CD4-positive, alpha-beta memory T cell (primary cell): ENCODE measurements at places on chromosomes 12 and 14. TPM values are rescaled to one million over a fixed set of nuclear protein-coding genes. Genes with fewer than 3 reads are reported as not detected.

Gene DLGAP5
- total RNA-seq: not detected

DNA sequence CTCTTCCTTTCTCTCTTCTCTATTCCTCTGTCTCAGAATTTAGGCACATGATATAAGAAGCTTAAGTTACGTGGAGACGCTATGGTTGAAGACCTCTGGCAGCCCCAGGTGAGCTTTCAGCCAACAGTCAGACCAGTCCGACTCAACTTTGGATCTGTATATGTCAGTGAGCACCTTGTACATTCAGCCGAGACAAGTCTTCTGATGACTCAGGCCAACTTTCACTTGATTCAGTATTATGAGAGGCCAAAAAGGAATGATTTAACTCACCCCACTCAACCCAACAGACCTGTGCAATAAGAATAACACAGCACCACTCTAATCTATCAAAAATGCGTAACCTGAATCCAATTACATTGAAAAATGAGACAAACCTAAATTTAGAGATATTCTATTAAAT lies 47.5 kb upstream of the FOXG1 start:
- H3K36me3 ChIP-seq: no peaks in the 10 kb centered on the region
- DNase-seq: no peak
- no peak overlapping the region for H3K27ac ChIP-seq
- H3K4me1 ChIP-seq: no peaks in the 10 kb centered on the region

DNA sequence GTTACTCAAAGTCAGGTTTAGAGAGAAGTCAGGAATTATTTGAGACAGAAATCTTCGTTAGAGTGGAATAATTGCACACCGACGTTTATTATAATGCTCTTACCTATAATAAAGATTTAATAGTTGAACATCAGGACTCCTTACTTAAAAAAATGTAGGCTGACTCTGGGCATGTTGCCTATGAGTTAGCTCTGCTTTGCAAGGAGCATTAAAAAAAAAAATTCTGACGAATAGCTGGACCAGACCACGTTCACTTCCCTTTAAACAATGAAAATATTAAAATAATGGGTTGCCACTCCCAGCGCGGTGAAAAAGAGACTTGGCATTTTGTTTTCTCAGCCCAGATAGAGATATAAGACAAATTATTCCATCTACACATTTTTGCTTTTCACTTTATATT lies 574 bp upstream of the FANCM start:
- no peaks in the 10 kb centered on the region for H3K36me3 ChIP-seq
- H3K27ac ChIP-seq: peak overlapping the region; percentile 91
- no peaks in the 10 kb centered on the region for H3K27me3 ChIP-seq
- H3K4me3 ChIP-seq: peak overlapping the region; percentile 42
- DNase-seq: no peak

GRCh38 chr14:52878469-52878868 lies 72.4 kb downstream of the FERMT2 start:
- H3K4me1 ChIP-seq: no peaks in the 10 kb centered on the region
- no peaks in the 10 kb centered on the region for H3K27me3 ChIP-seq
- no peak overlapping the region for H3K27ac ChIP-seq
- no peaks in the 10 kb centered on the region for H3K36me3 ChIP-seq
- DNase-seq: no peak

DNA sequence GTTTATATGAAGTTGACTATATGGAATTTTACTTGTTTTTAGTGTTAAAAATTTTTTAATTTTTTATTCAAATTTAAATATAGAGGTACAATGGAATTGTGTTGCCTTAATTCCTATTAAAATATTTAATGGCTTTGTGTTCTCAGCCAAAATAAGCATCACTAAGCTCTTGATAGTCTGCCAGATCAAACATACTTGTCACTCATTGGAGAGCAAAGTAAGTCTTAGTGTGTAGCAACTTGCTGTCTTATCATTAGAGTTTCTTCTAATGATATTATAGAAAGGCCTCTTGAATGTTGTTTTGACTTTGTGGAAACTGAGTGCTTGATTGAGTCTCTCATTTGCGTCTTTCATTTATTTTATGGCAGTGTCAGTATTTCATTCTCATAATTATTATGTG lies 10.7 kb downstream of the SFSWAP start:
- H3K4me1 ChIP-seq: no peaks in the 10 kb centered on the region
- no peaks in the 10 kb centered on the region for H3K27me3 ChIP-seq

GRCh38 chr12:31528095-31528494 lies 62.8 kb downstream of the DENND5B start:
- no peak overlapping the region for H3K27ac ChIP-seq
- no peak overlapping the region for H3K4me3 ChIP-seq
- H3K36me3 ChIP-seq: no peaks in the 10 kb centered on the region
- DNase-seq: no peak

DNA sequence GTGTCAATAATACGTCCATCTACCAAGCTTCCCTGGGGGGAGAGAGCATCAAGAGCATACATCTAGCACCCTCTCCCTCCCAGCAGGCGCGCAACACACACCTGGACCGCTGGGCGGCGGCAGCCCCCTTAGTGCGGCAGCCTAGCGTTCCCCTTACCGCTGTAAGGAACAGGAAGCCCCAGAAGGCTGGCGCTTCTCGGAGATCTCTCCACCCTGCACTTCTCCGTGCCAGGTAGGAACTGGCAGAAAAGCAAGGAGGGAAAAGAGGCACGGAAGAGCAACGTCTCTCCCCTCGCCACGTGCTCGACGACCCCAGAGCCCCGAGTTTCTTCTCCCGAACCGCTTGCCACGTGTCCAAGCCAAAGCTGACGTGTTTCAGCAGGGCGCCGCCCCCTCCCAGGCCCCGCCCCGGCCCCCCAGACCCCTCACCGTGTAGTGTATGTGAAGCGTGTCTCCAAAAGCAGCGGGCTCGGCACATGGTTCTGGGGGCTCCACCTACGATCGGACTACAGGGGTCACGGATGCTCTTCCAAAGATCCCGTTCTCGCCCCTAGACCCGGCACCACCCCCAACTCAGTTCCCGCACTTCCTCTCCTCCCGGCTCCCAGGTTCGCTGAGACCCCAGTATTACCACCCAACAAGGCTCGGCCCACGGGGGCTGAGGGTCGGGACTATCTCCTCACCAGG lies 532 bp downstream of the FKBP11 start:
- H3K36me3 ChIP-seq: peaks cover 9% of the 10 kb centered on the region
- peak overlapping the region; percentile 95 for H3K27ac ChIP-seq
- H3K4me1 ChIP-seq: peaks cover 34% of the 10 kb centered on the region
- peak overlapping the region; percentile 97 for H3K4me3 ChIP-seq

- no peaks in the 10 kb centered on the region for H3K36me3 ChIP-seq
- no peaks in the 10 kb centered on the region for H3K27me3 ChIP-seq
- no peak for DNase-seq
- peaks cover 21% of the 10 kb centered on the region for H3K4me1 ChIP-seq
Observed at GRCh38 chr14:68146818-68147217, 327.2 kb downstream of the RAD51B start.

DNA sequence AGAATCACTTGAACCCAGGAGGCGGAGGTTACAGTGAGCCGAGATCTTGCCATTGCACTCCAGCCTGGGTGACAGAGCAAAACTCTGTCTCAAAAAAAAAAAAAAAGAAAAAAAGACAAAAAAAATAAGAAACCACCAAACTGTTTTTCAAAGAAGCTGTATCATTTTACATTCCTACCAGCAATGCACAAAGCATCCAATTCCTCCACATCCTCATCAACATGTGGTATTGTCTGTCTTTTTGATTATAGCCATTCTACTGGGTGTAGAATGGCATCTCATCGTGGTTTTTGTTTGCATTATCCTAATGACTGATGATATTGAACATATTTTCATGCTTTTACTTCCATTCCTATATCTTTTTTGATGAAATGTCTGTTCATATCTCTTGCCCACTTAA lies 36.2 kb upstream of the GNG2 start:
- H3K4me1 ChIP-seq: peaks cover 19% of the 10 kb centered on the region
- H3K4me3 ChIP-seq: no peak overlapping the region
- DNase-seq: no peak
- H3K27ac ChIP-seq: no peak overlapping the region

DNA sequence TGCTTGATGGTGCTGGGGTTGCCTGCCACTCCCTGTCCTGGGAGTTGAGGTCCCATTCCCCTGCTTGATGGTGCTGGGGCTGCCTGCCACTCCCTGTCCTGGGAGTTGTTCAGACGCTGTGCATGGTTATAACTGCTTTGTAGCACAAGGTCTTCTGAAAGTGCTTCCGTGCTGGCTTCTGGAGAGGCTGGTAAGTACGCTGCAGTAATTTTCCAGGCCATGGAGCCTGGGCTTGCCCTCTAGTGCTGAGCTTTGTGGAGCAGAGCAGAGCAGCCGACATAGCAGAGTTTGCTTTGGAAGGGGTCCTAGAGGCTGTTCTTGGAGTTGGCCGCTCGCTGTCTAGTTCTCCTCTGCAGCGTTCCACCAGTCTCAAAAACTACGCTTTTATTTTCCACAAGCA lies 6.3 kb downstream of the B4GALNT3 start:
- no peaks in the 10 kb centered on the region for H3K27me3 ChIP-seq
- H3K27ac ChIP-seq: no peak overlapping the region
- no peak for DNase-seq
- H3K36me3 ChIP-seq: no peaks in the 10 kb centered on the region
- no peaks in the 10 kb centered on the region for H3K4me1 ChIP-seq
- no peak overlapping the region for H3K4me3 ChIP-seq

- peaks cover 5% of the 10 kb centered on the region for H3K36me3 ChIP-seq
- H3K4me3 ChIP-seq: no peak overlapping the region
- H3K27ac ChIP-seq: no peak overlapping the region
- no peak for DNase-seq
- H3K4me1 ChIP-seq: peaks cover 17% of the 10 kb centered on the region
- H3K27me3 ChIP-seq: no peaks in the 10 kb centered on the region
Observed at GRCh38 chr14:23055147-23055550, 2.2 kb downstream of the CDH24 start.

- H3K36me3 ChIP-seq: no peaks in the 10 kb centered on the region
- H3K4me3 ChIP-seq: no peak overlapping the region
- no peak for DNase-seq
- H3K27ac ChIP-seq: no peak overlapping the region
Observed at GRCh38 chr12:93317227-93317626, 60.5 kb upstream of the NUDT4 start.

GRCh38 chr12:4918950-4919660 lies 9.4 kb downstream of the KCNA1 start:
- no peak overlapping the region for H3K27ac ChIP-seq
- H3K4me1 ChIP-seq: no peaks in the 10 kb centered on the region
- no peaks in the 10 kb centered on the region for H3K27me3 ChIP-seq
- no peak overlapping the region for H3K4me3 ChIP-seq

GRCh38 chr12:51744235-51744634 lies 104.3 kb downstream of the FIGNL2 start:
- H3K27ac ChIP-seq: no peak overlapping the region
- no peaks in the 10 kb centered on the region for H3K4me1 ChIP-seq
- H3K27me3 ChIP-seq: no peaks in the 10 kb centered on the region
- H3K4me3 ChIP-seq: no peak overlapping the region
